ENCODE measurements at places on chromosomes 3 and 15.
A peak's percentile ranks its signal among the peaks of the same experiment; 100 is the strongest.

- no peak for DNase-seq
Measured at GRCh38 chr15:62241135-62241770, 76.2 kb upstream of the C2CD4B start.

GRCh38 chr15:62279041-62279440 lies 114.0 kb upstream of the C2CD4B start:
- no peak for DNase-seq

GRCh38 chr3:168876346-168877035 lies 780.8 kb upstream of the GOLIM4 start:
- no peak for DNase-seq

DNA sequence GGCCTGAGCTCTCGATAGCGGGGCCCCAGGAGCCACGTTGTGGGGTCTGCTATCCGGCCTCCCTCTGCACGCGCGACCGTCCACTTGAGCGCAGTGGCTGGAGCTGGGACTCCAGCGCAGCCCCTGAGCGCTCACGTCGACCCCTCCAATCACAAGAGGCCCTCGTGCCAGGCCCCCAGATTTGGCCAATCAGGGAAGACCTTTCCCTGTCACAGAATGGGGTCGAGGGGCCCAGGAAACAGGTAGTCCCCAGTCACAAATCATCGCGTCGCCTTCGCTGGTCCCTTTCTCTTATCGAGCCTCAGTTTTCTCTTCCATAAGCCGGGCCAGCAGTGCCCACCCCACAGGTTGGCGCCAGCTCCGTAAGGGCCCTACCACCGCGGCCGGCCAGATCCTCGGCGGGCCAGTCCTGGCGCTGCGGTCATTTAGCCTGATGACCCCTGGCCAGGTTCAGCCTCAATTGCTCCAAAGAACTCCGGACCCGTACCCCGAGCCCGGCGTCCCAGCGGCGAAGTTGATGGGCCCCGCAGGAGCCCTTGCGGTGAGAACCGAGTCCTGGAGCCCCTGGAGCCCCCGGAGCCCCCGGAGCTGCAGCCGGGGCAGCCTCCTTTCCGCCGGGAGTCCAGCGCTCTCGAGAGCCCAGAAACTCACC lies 435 bp downstream of the ALDH1L1 start:
- DNase-seq = no peak

GRCh38 chr3:158642005-158642404 lies 2.3 kb upstream of the GFM1 start:
- DNase-seq = no peak

GRCh38 chr3:134640872-134641470 lies 9.9 kb downstream of the KY start:
- DNase-seq = no peak

DNA sequence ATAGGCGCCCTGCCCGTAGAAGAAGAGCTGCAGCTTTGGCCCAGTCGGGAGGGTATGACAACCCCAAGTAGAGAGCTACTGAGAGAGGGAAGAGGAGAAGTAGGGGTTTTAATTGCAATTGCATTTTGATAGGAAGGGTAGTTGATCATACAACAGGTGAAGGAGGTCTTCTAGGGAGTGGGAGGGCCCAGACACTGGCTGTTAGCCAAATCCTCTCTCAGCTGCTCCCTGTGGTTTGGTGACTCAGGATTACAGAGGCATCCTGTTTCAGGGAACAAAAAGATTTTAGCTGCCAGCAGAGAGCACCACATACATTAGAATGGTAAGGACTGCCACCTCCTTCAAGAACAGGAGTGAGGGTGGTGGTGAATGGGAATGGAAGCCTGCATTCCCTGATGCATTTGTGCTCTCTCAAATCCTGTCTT lies 408.9 kb upstream of the THBS1 start:
- peak; percentile 98 for DNase-seq

GRCh38 chr15:29674661-29675533 lies 147.4 kb downstream of the TJP1 start:
- DNase-seq = no peak

DNA sequence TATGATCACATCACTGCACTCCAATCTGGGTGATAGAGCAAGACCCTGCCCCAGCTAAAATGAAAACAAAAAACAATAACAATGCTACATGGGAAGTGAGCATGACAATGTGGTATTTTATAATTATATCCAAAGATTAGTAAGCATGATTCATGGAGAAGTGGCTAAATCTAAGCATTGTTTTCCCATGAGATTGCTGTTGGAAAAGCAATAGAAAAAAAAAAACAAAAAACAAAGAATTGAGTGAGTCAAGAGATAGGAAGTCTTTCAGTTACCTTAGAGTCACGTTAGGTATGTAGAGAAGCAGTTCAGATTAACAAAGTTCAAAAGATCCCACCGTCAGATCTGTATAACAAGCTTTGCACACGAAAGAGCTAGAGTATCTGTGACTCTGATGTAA lies 210.3 kb upstream of the CNTN6 start:
- DNase-seq = no peak
